Neural progenitor cell (in vitro differentiated cells): ENCODE measurements at places on chromosomes 4 and X.

- DNase-seq, result no peak
These were observed 10.6 kb upstream of the KDM5C start for GRCh38 chrX:53235566-53235965.

DNA sequence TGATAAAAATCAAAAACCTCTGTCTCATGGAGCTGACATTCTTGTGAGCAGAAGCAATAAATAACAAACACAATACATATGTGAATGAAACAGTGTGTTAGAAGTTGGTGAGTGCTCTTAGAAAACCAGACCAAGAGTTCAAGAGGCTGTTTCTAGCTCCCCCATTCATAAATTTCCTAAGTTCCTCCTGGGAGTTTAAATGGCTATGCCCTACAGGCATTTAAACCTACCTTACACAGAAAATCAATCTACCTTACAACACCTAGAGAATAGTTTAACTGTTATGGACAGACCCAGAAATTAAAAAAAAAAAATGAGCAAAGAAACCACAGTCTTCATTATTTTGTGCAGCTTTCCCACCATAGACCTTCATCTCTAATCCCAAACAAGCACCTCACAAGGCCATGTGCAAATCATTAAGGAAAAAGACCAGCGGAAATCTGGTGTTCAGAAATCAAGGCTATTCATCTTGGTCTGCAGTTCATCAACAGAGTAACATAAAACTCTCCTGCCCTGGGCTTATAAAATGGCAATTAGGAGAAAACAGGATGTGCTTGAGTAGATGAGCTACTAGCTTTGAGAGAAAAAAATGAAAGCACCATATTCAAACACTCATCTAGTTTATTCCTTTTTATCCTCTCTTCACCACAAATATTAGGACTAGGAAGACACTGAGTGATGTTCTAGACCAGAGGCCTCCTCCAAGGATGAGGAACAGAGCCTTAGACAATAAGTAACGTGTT is 147.2 kb downstream of the SHROOM3 start:
- no peak for DNase-seq

DNA sequence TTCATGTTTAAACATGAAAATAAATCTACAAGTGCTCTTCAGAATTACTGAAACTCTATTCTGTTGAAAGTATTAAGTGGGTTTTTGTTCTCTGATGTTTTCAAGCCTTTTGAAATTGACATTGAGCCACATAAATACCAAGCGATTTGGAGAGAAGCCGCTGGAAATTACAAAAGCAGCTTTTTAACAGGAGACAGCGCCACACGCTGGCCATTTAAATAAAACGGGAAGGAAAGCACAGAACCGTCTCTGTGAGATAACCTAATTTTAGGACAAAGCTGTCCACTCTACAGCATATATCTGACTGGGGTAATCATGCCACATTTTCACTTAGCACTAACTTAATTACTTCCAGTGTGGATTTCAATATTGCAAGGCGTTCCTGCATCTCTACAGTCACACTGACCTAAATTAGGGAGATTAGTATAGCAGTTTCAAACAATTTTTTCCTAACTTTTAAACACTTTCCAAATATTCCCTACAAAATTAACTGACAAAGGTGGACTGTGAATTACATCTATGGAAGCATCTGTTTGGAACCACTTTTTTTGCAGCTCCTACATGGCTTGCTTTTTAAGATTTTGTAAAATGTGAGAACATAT is 6.8 kb upstream of the ANOS1 start:
- peak; percentile 63 for DNase-seq

DNA sequence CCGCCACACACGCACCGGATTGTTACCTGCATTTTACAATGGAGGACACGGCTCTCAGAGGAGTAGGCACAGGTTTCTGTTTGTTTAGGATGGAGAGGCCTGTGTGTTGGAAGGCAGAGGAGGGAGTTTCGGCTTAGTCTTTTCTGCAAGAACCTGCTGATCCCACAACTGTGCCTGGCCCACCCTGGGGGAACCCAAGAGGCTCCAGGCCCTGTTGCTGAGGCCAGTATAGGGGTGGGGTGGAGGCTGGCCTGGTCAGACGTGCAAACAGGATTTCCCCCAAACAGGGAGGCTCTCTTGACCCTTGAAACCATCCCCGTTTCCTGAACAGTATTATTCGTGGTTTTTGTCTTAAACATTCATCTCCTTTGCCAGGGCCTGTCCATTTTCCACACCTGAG is 772 bp upstream of the SLC49A3 start:
- no peak for DNase-seq

DNA sequence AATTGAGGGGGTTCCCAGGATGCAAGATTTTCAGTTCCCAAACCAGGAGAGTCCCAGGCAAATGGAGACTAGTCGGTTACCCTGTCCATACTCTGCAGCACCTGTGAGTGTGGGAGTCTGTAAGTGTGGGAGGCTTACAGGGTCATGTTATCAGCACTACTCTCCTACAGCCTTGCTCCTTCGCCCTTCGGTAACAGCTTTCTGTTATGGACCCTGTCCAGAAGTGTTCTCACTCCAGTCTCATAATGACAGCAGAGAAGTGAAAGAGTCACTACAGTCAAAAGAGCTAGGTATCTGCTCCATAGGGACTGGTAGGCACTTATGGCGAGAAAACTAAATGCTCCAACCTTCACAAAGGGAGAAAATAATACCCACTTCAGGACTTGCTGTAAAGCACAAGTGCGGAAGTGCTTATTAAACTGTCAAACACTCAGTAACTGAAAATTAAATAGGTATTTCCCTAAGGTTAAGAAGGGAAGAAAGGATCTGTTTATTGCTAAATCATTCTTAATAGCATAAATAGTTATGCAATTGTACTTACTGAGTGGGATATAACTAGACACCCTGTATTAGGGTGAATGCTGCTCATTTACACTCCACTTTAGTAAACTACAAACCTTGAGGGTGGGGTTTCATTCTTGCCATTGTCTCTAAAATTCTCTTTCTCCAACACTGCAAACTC is 2.7 kb upstream of the ADH7 start:
- no peak for DNase-seq

- DNase-seq, result no peak
These were observed 52.7 kb upstream of the ZCCHC13 start for GRCh38 chrX:74251006-74251930.

- DNase-seq, result no peak
These were observed 498.8 kb upstream of the FTHL17 start for GRCh38 chrX:31570658-31571057.

DNA sequence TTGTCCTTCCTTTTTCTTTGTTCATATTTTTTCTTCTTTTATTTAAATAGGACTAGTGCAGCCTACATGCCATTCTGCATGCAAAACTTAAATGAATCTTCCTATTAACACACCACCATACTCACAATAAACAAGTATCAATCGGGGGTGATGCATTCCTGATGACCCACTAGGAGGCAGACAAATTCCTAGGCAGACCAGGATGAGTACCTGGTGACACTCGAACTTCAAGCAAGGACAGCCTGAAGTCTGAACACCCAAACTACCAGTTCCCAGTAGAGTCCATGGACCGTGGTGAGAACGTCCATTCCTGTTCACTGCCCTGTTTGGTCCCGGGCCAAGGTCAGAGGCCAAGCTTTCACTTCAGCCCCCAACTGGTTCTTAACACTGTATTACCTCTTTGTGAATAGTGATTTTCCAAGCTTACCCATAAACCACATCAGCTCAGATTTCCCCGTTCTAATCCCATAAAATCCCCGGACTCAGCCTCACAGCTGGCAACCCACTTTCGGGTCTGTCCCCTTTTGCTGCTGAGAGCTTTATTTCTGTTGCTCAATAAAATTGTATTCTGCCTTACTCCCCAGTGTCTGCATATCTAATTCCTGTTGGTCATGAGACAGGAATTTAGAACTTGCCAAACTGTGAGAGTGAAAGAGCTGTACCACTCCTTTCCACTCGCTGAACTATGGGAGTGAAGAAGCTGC is 1286.6 kb downstream of the FSTL5 start:
- peak; percentile 4 for DNase-seq

DNA sequence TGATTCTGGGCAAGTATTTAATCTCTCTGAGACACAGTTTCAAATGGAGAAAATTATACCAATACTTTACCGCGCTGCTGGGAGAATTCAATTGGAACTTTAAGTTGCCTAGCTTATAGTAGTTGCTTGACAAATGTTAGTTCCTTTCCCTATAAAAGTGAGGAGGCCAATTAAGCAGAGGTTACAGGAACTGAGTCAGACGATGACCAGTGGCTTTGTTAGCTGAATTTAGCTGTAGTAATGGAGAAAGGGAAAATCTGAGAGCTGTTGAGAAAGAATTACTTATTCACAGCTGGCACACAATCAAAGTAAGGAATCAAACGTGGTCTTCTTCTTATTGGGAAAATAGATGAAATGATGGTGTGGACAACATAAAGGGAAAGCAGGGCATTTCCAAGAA is 29.6 kb downstream of the SMARCA1 start:
- no peak for DNase-seq

GRCh38 chr4:142846729-142847596 is 862 bp upstream of the INPP4B start:
- peak; percentile 67 for DNase-seq

DNA sequence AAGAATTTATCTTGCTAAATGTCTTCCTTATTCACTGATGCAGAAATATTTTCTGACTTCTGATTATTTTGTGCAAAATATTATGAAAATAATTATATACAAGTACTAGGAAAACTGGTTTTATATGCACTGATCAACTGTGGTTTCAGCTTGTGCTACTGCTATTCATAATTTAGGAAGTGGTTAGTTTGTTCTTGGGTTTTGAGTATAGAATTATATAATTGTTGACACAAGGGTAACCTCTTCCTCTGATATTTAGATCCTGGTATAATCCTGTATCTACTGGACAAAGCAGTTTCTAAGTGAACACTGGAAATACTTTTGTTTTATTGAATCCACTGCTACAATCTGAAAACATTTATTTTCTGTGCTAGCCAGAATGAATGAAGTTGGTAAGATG is 182.8 kb downstream of the PDGFC start:
- DNase-seq, result no peak

DNA sequence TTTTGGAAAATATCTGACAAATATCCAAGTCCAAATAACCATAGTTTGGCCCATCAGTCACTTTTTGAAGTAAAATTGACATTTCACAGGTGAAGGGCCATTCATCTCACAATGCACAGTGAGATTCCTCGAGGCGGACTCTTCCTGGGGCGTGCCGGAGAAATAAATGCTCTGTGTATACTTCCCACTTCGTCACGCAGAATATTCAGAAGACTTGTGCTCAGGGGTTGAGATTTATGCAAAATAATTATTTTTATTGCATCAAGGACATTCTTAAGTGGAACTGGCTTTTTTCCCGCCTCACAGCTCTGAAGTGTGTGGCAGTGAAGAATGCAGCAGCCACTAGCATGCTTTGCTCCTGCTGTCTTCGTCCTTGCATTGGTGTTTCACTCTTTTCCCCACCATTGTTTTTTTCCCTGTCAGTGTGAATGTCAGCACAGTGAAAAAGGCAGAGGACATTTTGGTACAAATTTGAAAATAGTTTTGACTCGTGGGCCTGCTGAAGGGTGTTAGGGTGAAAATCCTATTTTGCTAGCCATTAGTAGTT is 70.6 kb downstream of the FAM193A start:
- no peak for DNase-seq

DNA sequence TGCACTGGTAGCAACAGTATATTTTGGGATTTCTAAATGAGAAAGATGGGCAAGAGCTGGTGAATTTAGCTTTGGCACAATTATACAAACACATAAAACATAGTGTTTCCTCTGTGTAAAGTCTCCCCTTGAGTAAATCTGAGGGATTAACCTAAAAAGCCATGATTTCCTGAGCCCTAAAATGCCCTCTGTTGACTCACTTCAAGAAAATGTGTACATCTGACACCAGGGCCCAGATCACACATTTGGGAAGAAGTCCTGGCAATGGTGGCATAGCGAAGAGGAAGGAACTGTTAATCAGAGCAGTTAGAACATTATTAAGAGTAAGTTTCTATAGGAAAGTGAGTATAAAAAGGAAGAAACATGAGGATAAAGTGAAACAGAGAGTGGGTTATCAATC is 338.5 kb downstream of the SPOCK3 start:
- no peak for DNase-seq

DNA sequence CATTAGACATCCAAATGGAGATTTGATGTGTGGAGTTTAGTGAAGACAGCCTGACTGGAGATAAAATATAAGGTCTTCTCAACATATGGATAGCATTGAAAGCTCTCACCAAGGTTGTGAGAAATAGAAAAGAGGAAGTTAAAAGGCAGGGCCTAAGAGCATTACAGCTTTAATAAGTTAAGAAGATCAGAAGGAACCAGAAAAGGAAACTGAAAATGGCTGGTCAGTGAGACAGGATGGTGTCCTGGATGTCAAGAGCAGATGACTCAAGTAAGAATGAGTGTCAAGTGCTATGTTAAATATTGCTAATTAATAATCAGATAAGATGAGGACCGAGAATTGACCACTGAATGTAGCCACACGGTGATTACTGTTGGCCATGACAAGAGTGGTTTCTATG is 642.9 kb downstream of the STPG2 start:
- no peak for DNase-seq

DNA sequence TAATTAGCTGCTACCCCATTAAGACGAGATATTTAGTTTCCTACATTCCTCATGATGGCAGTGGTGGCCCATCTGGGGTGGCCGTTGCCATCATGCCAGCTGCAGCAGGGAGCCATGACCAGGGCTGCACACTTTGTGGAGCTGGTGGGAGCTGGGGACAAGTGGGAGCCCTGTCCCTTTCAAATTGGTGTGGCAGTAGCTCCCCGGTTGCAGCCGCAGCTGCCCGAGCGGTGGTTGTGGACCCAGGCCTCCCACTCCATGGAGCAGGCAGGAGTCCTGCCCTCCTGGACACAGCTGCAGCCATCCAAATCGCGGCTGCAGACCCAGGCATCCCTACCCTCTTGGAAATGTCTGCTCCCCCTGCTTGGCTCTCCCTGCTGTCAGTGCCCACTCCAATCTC is 9.3 kb upstream of the SYTL5 start:
- no peak for DNase-seq

GRCh38 chrX:11341274-11342201 is 48.3 kb downstream of the AMELX start:
- no peak for DNase-seq

DNA sequence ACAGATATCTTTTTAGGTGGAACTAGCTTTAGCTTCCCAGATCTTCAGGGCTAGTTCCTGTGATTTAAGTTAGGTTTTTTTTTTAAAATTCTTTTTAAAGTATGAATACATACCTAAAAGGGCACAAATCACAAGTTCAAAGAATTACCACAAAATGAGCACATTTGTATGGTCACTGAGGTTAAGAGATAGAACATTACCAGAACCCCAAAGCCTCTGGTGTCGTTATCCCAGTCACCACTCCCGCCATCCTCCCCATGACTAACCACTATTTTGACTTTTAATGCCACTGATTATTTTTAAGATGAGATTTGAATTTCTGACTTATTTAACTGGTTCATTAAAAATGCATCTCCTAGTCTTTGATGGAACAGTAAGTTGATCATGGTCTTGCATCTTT is 5.4 kb downstream of the PGK1 start:
- DNase-seq, result no peak

DNA sequence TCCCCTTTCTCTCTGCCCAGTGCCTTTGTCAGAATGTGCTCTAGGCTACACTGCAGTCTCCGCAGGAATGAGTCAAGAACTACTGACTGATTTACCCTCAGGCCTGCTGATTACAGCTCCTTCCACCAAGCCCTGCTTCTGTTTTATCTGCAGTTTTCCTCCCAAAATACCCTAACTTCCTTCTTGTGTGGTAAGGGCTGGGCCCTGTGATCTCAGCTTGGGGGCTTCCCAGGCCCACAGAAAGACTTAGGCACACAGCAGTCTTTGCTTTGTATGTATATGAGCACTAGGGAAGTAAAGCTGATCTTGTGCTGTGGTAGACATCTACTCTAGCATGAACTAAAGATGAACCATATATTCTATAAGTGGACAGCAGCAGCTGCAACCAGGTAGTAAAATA is 18.8 kb downstream of the PAK3 start:
- no peak for DNase-seq

GRCh38 chr4:10366628-10367027 is 90.6 kb downstream of the ZNF518B start:
- DNase-seq, result no peak
